ENCODE measurements at places on chromosomes 6 and 20.

DNA sequence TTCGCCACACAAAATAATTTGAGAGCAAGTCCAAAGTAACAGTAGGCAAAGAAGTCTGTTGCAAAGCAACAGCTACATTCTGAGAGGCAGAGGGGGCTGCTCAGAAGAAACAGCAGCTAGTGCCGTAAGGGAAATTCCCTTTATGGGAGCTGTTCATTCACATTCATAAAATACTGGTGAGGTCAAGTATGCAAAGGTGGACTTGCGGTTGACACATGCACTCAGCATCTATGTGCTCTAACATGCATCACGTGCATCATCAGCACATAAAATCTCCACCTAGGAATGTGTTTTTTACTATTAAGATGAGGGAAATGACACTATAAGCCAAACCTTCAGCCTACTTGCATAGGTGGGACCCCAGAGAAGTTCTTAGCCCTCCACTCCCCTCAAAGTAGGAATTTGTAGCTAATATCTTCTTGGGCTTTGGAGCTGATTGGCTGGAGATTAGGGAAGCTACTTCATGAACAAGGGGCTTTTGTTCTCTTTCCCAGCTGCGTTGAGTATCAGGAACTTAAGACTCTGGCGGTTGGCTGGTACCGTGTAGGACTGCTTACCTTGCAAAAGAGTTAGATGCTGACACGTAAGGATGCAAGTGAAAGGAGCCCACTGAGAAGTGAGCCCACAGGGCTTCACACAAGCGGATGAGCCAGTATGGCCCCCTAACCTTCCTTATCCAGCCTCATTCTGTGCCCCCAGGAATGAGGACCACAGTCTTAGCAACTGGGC lies 12.4 kb downstream of the CST3 start:
- peak; percentile 64 for DNase-seq

- DNase-seq = no peak
Measured at GRCh38 chr6:45816674-45817297, 198.9 kb downstream of the CLIC5 start.

- no peak for DNase-seq
Measured at GRCh38 chr6:51302431-51302830, 483.8 kb downstream of the TFAP2B start.

GRCh38 chr20:52426856-52427255 lies 235.3 kb upstream of the ZFP64 start:
- no peak for DNase-seq

DNA sequence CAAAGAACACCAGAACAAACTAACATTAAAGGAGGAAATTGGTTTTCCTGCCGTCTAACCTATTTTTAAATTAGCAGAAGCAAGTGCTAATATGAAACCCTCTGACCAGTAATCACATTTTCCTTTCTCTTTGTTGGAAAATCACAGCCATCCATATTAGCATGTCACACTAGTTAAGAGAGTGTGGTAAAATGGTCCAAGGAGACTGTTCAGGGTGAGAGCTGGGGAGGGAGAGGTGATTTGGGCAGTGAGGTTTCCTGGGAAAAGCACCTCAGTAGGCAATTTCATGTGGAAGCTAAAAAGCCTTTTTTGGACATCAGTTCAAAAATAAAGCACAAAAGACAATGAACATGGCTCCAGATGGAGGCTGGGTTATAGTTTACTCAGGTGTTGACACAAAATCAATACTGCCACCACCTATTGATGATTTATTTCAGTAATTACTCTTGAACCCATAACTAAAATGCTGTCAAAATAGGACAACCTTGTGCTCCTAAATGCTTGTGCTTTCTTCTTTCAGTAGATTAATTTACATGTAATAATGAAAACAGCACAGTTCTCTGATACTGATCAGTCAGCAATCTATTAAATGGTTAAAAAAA lies 333.2 kb downstream of the SAMD5 start:
- DNase-seq = no peak

DNA sequence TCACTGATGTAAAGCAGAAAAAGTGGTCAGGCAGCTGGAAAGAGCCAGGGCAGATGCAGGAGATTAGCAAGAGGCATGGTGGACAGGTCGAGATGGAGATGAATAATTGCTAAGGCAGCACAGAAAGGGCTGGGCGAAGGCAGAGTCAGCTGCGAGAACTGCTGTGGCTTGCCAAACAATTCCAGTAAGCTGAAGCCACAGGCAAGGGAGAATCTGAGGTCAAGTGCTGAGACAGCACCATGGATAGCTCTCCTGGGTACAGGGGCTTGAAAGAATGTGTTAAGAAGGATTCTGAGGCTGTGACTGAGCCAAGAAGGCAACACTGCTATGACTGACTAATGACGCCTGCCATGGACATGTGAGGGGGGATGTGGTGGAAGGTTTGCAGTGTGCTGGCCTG lies 220.8 kb upstream of the FOXA2 start:
- no peak for DNase-seq

Measured in testis (tissue), 5 donors.